ENCODE measurements at places on chromosomes 4 and X.

DNA sequence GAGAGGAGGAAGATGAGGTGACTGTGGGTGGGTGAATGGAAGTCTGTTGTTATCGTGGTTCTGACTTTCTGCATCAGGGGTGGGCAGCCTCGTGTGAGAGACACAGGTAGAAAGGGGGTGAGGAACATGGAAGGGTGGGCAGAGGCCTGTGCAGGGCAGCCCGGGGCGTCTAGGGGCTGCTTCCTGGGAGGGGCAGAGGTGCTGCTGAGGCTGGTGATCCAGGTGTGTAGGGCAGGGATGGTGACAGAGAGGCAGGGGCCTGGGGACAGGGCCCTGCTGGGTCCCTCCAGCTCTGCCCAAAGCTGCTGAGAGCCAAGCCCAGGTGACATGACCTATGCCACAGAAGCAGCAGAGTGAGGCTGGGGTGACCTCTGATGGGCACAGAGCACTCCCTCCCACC is 89.7 kb upstream of the C4orf50 start:
- no peak overlapping the region for H3K27ac ChIP-seq
- no peaks in the 10 kb centered on the region for H3K4me1 ChIP-seq
- no peaks in the 10 kb centered on the region for H3K36me3 ChIP-seq
- no peak overlapping the region for H3K4me3 ChIP-seq

DNA sequence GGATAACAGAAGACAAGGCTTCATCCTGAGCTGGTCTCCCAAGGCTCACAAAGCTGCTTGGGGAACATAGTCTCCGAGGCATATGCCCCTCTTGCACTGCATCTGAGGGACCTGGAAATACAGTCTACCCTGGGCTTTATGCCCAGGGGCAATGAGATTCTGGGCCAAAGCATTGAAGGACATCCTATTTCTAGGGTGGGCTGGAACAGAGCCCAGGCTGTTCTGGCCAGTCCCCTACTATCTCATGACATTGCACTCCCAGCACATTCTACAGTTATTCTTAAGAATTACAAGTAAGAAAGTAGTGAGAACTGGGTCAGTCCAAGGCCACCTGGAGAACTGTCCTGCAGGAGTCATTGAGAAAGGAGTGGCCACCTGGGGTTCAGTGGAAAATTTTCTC is 107.6 kb downstream of the USP46 start:
- H3K36me3 ChIP-seq: no peaks in the 10 kb centered on the region
- no peaks in the 10 kb centered on the region for H3K27me3 ChIP-seq
- H3K27ac ChIP-seq: no peak overlapping the region

- H3K27me3 ChIP-seq: no peaks in the 10 kb centered on the region
- no peaks in the 10 kb centered on the region for H3K4me1 ChIP-seq
- H3K36me3 ChIP-seq: no peaks in the 10 kb centered on the region
- no peak overlapping the region for H3K4me3 ChIP-seq
These were observed 13.8 kb downstream of the POU3F4 start for GRCh38 chrX:83521905-83522304.

- DNase-seq: no peak
- no peak overlapping the region for H3K27ac ChIP-seq
- peaks cover 22% of the 10 kb centered on the region for H3K36me3 ChIP-seq
- H3K4me1 ChIP-seq: no peaks in the 10 kb centered on the region
- H3K4me3 ChIP-seq: no peak overlapping the region
These were observed 30.1 kb downstream of the HPF1 start for GRCh38 chr4:169727616-169728015.

GRCh38 chrX:65610481-65610880 is 57.0 kb upstream of the MSN start:
- no peaks in the 10 kb centered on the region for H3K36me3 ChIP-seq
- H3K27me3 ChIP-seq: no peaks in the 10 kb centered on the region
- no peak overlapping the region for H3K4me3 ChIP-seq
- no peaks in the 10 kb centered on the region for H3K4me1 ChIP-seq
- DNase-seq: no peak

GRCh38 chr4:184420402-184420801 is 53.9 kb downstream of the IRF2 start:
- peaks cover 33% of the 10 kb centered on the region for H3K4me1 ChIP-seq
- H3K4me3 ChIP-seq: no peak overlapping the region
- peaks cover 44% of the 10 kb centered on the region for H3K36me3 ChIP-seq
- DNase-seq: no peak
- H3K27ac ChIP-seq: peak overlapping the region; percentile 1

GRCh38 chrX:123408821-123409737 is 225.0 kb downstream of the GRIA3 start:
- peaks cover 5% of the 10 kb centered on the region for H3K4me1 ChIP-seq
- H3K27ac ChIP-seq: peak overlapping the region; percentile 7
- H3K27me3 ChIP-seq: no peaks in the 10 kb centered on the region
- no peaks in the 10 kb centered on the region for H3K36me3 ChIP-seq

DNA sequence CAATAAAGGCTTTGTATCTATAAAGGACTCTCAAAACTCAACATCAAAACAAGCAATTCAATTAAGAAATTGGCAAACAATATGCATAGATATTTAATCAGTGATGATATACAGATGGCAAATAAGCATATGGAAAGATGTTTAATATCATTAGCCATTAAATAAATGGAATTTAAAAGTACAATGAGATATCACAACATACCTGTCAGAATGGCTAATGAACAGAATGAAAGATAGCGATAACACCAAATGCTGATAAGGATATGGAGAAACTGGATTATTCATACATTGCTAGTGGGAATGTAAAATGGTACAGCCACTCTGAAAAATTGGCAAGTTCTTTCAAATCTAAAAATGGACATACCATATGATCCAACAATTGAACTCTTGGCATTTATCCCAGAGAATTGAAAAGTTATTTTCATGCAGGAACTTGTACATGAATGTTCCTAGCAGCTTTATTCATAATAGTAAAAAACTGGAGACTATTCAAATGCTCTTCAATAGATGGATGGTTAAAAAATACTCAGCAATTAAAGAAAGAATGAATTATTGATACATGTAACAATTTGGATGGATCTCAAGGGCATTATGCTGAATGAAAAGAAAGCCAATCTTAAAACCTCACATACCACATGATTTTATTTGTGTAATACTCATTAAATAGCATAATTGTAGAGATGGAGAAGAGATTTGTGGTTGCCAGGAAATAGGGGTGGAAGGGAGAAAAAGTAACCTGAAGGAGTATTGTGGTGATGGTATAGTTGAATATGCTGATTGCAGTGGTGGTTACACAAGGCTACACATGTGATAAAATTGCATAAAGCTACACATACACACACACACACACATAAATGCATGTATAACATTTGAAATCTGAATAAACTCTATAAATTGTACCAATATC is 45.9 kb upstream of the ALG13 start:
- H3K27ac ChIP-seq: no peak overlapping the region
- no peaks in the 10 kb centered on the region for H3K36me3 ChIP-seq
- H3K27me3 ChIP-seq: no peaks in the 10 kb centered on the region
- no peak for DNase-seq
- H3K4me1 ChIP-seq: no peaks in the 10 kb centered on the region

GRCh38 chr4:123649250-123649644 is 252.7 kb downstream of the SPRY1 start:
- no peaks in the 10 kb centered on the region for H3K27me3 ChIP-seq
- no peaks in the 10 kb centered on the region for H3K36me3 ChIP-seq

DNA sequence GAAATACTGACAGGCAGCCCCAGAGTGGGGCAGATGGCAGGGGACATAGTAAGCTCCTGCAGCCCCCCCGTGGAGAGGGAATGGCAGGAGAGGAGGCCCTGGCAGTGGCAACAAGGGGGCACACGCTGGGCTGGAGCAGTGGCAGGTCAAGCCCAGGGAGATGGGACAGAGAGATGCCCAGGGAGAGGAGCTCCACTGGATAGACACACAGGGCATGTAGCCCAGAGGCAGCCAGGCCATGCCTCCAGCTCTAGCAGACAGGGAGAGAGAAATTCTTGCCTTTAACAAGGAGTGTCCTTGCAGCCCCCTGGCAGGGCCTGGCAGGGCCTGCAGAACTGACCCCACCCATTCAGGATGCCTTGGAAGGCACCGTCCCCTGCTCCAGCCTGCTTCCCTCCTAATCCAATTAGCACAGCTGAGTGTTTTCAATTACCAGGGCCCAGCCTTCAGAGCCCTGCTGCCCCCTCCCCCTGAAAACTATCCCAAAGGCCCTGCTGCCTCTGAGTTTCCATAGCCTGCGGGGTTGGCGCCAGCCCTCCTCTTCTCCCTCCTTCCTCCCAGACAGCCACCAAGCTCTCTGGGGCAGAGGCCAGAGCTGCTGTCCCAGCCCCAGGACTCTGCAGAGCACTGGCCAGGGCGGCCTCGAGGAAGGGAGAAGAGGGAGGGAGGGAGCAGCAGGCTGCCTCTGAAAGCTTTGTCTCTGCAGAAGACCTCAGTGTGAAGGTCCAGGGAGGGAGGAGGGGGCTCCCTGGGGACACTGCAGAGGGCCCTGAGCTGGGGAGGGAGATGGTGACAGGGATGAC is 12.5 kb downstream of the L1CAM start:
- no peaks in the 10 kb centered on the region for H3K36me3 ChIP-seq
- no peaks in the 10 kb centered on the region for H3K27me3 ChIP-seq
- no peak overlapping the region for H3K4me3 ChIP-seq
- no peak overlapping the region for H3K27ac ChIP-seq

All from esophagus muscularis mucosa (tissue), 4 donors.